ENCODE measurements at places on chromosomes 12 and 14.

- no peak for DNase-seq
Measured at GRCh38 chr12:104219361-104219892, 3.8 kb downstream of the TXNRD1 start.

- no peak for DNase-seq
Measured at GRCh38 chr14:103164779-103165178, 41.5 kb downstream of the TNFAIP2 start.

DNA sequence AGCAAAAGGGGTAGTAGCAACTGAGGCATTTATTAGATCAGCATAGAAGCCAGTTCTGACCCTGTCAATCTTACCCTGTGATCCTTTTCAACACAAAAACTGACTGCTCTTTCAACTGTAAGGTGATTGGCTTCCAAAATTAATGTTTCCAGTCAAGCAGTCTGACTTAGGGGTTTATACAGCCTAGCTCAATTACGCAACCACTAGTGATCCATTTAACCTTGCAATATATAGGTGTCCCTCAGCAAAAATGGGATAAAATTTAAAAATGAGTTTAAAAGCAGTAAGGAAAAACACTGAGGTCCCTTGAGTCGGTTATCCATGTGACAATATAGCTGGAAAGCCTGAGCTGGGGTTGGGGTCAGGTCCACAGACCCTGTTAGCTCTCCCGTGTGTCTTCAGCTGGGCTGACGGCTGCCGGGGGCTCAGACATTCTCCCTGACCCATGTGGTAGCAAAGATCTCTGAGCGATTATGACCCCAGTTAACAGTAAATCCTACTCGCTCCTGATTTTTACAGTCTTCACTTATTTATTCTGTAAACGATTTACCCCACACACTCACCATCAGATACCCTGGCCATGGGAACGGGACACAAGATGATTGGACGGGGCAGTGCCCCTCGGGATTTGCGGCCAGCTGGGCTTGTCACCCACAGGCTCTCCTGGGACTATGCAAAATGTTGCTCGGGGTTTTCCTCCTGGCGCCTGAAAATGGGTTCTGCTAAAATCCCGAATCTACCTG lies 16.6 kb downstream of the ADGRD1 start:
- DNase-seq = no peak

DNA sequence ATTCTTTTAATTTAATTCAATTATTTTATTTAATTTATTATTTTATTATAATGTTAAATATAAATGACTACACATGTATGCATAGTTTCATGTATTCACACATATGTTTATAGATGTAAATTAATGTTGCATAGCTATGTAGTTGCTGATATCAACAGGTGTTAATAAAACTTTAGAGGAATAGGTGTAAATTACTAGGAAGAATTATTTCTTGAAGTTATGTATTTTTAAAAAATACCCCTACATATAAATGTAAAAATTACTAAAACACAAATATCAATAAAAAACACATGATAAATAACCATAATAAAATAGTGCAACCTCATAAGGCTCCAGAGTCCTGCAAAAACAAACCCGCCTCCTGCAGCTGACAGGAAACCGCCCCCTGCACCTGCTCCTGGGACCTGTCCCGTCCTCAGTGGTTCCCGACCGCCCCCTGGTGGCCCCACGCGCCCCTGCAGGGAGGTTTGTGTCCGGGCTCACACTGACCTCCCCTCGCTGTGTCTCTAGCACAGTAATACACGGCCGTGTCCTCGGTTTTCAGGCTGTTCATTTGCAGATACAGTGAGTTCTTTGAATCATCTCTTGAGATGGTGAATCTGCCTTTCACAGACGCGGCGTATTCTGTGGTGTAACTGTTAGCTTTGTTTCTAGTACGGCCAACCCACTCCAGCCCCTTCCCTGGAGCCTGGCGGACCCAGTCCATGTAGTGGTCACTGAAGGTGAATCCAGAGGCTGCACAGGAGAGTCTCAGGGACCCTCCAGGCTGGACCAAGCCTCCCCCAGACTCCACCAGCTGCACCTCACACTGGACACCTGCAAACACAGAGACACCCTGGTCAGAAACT lies 1264.0 kb downstream of the TMEM121 start:
- peak; percentile 79 for DNase-seq

DNA sequence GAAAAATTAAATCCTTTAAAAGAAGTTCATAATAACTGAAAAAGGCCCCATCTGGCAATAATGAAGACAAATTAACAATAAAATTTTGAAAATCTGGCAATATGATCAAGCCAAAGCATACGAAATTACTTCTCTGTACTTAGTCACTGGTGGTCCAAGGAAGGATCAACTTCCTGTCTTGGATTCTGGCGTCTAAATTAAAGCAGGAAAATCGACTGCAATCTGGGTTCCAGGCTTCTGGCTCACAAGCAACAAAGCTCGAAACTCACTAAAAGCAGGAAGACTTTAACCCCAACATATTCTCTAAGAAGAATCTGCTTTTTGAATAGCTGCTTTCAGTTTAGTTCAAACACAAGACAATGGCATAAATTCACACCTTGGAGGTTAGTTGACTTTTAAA lies 49.7 kb downstream of the LRIG3 start:
- no peak for DNase-seq

DNA sequence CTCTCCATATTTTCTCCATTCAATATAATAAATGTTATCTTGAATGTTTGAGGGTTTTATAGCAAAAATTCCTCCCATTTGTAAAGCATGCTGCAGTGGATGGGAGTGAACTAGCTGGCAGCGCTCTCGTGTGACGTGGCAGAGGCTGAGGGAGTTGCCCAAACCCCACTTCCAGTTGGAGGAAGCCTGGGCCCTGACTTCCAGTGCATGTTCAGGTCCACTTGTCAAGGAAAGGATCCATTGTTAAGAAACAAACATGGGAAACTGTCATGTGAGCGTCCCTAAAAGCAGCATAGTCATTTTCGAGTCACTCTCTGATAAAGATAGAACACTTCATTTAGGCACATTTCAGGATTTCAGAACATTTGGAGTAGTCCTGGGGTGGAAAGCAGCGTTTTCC lies 116.6 kb downstream of the SLC25A47 start:
- no peak for DNase-seq

GRCh38 chr14:105258846-105259245 lies 10.5 kb downstream of the BTBD6 start:
- no peak for DNase-seq

- no peak for DNase-seq
Measured at GRCh38 chr12:108370415-108370814, 31.3 kb upstream of the CMKLR1 start.

DNA sequence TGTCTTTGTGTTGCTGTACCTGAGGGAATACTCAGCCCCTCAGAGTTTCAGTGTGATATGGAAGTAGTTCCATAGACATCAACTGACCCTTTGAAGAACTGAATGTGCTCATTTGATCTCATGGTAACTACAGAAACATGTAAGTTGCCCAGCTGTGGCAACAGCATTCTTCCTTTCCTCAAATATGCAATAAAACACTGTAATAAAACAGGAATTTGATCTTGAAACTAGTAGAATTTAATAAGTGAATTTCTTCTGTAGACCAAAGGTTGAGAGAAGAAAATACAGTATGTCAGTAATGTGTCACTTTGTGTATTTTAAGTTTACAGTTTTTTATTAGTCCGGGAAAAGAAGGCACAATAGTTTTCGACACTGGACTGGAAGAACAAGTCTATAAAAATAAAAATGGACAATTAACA lies 31.9 kb downstream of the KCTD10 start:
- no peak for DNase-seq

All from naive thymus-derived CD4-positive, alpha-beta T cell (primary cell).